ENCODE measurements at places on chromosomes 7 and 10.

- no peak for DNase-seq
These were observed 136.7 kb downstream of the NEBL start for GRCh38 chr10:20760460-20760859.

- no peak for DNase-seq
These were observed 145.9 kb downstream of the LRRC4 start for GRCh38 chr7:127885222-127885772.

GRCh38 chr10:73644015-73644743 is 2.9 kb upstream of the MYOZ1 start:
- peak; percentile 63 for DNase-seq

- DNase-seq: no peak
These were observed 46.2 kb downstream of the UNC5B start for GRCh38 chr10:71258446-71259145.

DNA sequence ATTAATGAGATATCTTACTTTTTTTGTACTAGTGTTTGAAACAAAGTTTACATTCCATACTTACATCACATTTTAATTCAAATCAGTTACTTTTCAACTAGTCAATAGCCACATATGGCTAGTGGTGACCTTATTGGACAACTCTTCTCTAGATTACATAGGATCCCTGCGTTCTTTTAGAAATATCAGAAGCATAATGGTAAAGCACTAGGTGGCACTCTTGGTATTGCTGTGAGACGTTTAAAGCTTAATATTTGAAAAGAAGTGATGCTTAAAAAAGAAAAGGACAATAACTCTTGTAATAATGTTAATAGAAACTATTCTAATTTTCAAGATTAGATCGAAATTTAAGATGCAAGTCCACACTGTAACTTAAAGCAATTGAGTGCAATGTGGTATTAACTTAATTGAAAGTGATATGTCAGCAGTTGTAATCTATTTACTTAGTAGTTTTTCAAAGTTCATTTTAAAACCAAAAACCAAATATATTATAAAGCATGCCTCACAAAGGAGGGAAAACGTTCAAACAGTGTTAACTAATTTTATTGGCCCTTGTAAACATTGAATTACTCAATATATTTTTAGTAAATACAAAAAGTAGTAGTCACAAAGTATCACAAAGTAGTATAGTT is 339.1 kb downstream of the ATRNL1 start:
- DNase-seq: no peak

- DNase-seq: no peak
These were observed 8.2 kb downstream of the JMJD1C start for GRCh38 chr10:63457594-63457993.

Data from activated CD4-positive, alpha-beta T cell treated with anti-CD3 and anti-CD28 coated beads, Interleukin-2, amount 10 ng/mL, durations not matched to agents 7 days and 5 days (primary cell).